Hindlimb muscle (tissue), 1 donor: ENCODE measurements at places on chromosomes 1 and 21.
A peak's percentile ranks its signal among the peaks of the same experiment; 100 is the strongest.

DNA sequence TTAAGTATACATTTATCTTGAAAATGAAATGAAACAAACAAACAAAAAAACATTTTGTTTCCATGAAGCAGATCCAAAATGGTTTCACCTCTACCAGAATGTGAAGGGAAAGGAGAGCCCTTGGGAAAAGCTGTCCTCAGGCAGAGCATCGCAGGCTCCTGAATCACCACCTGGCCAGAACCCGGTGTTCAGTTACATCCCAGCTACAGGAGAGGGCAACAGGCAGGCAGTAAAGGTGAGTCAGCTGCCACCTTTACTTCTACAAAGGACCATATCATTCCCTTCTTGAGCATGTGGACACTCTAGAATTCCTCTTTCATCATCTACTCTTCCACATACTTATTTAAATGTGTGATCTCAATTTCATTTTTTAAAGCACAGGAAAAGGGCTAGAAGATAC, 151.2 kb downstream of the PIGK start:
- DNase-seq, result no peak

DNA sequence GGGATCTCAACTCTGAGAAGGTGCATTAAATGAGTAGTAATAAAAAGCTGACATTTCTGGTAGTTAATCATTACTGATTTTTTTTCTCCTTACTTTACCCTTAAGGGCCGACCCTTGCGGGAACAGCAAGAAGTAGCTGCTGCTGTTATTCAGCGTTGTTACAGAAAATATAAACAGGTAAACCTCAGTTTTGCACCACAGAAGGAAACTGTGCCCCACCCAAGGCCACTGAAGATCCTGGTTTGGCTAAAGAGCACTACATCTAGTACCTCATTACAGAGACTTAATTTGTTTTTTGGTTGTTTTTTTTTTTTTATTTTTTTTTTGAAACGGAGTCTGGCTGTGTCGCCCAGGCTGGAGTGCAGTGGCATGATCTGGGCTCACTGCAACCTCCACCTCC, 23.5 kb upstream of the VAMP3 start:
- DNase-seq, result no peak

DNA sequence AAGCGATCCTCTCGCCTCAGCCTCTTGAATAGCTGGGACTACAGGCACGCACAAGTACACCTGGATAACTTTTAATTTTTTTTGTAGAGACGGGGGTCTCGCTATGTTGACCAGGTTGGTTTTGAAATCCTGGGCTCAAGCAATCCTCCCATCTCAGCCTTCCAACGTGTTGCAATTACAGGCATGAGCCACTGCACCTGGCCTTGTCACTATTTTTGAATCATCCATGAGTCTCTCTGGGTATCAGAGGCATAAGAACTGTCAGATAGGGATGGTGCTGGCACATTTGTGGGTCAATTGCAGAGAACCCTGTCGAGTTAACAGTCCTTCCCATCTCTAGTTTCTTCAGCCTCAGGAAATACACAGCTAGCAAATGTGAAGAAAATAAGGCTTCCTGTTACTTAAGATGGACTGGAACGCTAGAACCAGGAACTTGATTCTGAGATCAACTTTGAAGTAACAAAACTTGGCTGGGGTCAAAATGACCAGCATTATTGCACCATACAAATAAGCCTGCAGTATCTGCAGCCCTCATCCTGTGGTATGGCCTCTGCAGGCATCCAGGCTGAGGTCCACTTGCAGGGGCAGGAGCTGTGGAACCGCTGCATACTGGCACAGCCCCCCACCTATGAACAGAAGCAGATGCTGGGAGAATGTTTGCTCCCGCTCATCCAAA, 124.3 kb upstream of the GADD45A start:
- DNase-seq, result no peak

DNA sequence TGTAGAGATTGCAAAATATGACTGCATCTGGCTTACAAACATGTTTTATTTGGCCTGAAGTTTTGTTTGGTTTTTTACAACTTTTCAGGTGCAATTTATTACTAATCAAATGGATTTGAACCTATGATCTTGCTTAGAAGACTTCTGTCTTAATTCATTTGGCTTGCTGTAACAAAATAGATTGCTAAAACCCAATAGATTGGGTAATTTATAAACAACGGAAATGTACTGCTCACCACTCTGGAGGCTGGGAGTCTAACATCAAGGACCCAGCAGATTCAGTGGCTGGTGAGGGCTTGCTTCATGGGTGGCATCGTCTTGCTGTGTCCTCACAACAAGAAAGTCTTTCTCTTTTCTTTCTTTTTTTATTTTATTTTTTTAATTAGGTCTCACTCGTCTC, 72.9 kb downstream of the LBR start:
- no peak for DNase-seq

GRCh38 chr1:60746278-60746791, 336.0 kb upstream of the NFIA start:
- DNase-seq, result peak; percentile 93

- no peak for DNase-seq
Observed at GRCh38 chr1:214422137-214422671, 129.2 kb downstream of the PTPN14 start.

DNA sequence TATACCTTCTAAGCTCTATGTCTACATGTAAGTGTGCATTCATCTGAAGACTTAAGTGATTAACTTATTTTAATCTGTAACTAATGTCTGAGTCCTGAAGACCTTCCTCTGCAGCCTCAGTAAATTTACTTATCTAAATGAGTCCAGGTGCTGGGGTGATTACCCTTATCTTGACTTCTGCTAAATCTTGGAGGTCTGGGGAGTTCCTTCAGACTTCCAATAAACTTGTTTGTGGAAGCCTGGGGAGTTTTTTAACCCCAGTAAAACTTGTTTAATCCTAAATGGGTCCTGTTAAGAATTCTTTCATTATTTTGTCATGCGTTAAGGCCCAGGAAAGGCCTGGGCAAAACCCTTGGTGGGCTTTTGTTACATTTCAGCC, 37.0 kb downstream of the RSPH1 start:
- DNase-seq, result no peak

DNA sequence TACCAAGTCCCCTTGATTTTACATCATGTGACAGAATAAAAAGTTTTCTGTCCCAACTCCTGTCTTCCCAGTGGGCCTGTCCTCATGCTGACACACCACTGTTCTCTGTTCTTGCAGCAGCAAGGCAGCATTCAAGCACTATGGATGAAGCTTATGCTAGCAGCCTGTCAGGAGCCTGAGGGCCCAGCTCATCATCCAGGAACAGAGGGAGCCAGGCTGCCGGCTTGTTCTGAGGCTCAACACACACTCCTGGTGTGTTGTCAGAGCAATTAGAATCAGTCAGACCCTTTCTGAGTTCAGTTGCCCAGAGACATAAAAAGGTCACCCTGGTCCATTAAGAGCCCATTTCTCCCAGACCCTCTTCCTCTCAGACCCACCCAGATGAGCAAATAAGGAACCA, 282.9 kb downstream of the SEC16B start:
- no peak for DNase-seq

GRCh38 chr1:99936071-99936470, 33.7 kb upstream of the SLC35A3 start:
- no peak for DNase-seq

DNA sequence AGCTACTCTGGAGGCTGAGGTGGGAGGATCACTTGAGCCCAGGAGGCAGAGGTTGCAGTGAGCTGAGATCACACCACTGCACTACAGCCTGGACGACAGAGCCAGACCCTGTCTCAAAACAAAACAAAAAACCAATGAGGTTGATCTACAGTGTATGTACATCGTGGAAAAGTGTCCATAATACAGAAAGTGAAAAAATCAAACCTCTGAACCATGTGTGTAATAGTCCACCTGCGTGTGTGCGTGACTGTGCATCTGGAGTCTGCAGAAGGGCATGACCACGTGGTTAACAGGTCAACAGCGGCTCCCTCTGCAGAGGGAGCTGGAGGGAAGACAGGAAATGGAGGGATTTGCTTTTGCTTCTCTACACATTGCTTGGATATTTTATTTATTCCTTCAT, 32.4 kb upstream of the ENO1 start:
- no peak for DNase-seq

DNA sequence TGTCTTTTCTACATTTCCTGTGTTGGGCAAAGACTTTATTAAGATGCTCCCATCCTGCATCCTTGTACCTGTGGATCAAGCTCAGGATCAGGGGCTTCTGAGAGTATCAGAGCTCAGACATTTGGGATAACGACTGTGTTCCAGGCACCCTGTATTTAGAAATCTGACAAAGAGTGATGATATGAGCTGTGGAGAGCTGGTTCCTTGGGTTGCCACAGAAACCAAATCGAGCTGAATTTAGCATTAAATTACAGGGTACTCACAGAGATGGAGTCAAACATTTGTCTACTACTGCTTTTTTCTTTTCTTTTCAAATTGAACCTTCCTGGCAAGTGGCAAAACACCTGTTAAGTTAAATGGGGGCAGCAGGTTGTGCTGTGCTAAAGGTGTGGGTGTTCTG, 110.6 kb downstream of the XCL2 start:
- DNase-seq, result no peak
